Stimulated activated CD4-positive, alpha-beta T cell treated with anti-CD3 and anti-CD28 coated beads, Interleukin-1b, Interleukin-23, amount 100 ng/mL, for 4 hours (primary cell): ENCODE measurements at places on chromosomes 7 and 10.

DNA sequence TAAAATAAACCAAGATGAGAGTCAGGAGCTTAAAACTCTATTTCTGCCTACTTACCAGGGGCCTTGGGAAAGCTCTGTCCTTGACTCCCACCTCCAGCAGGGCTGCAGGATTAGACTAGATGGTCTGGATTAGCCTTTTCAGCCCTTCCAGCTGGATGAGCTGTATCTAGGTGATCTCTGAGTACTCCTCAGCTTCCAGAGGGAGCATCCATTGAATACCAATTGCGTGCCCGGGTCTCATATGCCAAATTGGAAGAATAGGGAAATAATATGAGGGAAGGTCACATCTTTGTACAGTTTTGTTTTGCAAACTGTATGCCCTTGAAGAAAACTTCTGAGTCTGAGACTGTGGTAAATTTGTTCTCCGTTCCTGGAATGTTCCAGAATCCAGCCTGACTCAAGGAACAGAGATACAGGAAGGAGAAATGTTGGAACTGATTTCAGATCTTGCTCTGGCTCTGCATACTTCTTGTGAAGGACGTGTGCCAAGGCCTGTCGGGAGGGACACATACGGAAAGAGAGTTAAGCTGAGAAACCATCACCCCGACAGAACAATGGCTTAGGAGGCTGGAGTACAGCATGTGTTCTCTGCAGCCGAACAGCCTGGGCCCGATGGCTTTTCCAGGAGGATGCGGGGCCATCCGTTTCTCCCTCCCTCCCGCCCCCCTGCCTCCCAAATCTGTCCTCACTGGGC, 44.9 kb downstream of the MINDY4 start:
- DNase-seq = no peak

DNA sequence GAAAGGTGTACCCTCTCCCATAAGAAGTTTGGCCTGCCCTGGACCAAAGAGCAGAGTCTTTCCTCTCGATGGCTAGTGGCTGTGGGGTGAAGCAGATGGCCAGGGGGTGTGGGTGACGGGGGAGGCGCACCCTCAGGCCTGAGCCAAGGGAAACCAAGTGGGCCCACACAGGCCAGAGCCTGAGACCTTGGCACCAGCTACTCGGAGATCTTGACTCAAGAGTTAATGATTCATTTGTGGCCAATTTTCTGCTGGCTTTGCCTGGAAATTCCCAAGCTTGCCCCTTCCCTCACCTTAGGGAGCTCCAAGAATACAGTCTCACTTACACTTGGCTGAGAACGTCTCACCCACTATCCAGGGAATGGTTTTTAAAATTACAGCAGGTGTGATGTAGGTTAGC, 42.7 kb downstream of the ZMIZ1 start:
- no peak for DNase-seq

GRCh38 chr10:112369495-112370423, 4.2 kb upstream of the ACSL5 start:
- no peak for DNase-seq

GRCh38 chr10:53357587-53357986, 585.0 kb upstream of the MBL2 start:
- no peak for DNase-seq

GRCh38 chr7:76023002-76023401, 24.8 kb downstream of the STYXL1 start:
- DNase-seq = no peak

GRCh38 chr7:111393011-111393754, 169.1 kb downstream of the IMMP2L start:
- DNase-seq = no peak

GRCh38 chr7:117138495-117138894, 184.4 kb downstream of the WNT2 start:
- no peak for DNase-seq

DNA sequence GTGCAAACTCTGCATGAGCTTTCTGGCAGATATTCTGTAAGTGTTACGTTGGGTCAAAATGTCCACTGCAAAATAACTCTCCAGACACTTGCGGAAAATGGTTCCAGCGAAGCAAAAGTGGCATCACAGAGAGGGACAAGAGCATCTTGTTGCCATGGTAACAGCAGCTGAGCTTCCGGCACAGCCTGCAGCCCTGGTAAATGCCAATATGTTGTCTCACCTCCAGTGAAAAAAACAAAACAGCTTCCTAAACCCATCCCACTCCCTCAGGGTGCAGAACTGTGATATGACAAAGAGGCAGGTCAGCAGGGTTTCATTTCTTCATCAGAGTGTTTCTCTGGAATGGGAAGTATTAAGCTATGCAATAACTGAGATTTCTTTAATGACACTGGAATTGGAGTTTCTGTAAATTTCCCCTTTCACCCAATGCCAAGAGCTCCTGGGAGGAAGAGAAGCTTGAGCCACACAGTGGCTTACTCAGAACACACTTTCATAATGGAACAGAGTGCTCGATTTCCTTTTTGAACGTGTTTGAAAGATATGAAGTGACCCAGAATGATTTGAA, 65.6 kb downstream of the FOXI2 start:
- no peak for DNase-seq

- no peak for DNase-seq
Measured at GRCh38 chr7:72603073-72603472, 190.9 kb upstream of the CALN1 start.

DNA sequence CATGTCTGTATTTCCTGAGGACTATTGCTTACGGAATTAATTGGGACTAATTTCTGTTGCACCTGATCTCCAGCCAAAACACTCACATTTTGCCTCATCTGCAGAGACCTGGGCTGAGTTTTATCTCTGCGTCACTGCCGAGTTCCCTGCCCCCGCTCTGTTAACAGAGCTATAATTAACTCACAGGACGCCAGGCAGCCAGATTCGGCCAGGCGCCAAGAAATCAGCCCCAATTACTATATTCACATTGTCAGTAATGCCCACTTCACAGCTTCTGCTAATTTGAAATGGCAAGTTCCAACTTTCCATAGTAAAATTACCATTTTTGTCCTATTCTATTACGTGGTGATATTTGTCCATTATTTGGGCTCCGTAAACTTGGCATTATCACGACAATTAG, 130.5 kb downstream of the CUX1 start:
- DNase-seq = no peak

- DNase-seq = no peak
Measured at GRCh38 chr10:78623578-78624215, 445.1 kb upstream of the ZMIZ1 start.

DNA sequence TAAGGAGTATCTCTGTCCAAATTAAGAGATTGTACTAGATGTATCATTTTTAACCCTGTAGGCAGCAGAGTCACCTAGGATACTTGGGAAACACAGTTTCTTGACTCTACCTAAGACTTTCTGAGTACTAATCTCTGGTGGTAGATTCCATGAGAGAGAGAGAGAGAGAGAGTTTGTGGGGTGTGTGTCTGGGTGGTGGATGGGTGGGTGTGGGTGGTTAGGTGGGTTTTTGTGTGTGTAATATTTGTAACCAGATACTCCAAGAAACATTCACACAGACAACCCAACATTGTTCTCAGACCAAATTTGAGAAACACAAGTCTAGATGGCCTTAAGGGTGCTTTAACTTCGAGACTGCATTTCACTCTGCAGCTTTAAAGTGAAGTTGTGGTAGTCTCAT, 215.2 kb downstream of the PRKG1 start:
- no peak for DNase-seq

- peak; percentile 5 for DNase-seq
Measured at GRCh38 chr7:64946772-64947171, 43.7 kb downstream of the ZNF273 start.

- no peak for DNase-seq
Measured at GRCh38 chr7:37047260-37047659, 323.0 kb upstream of the AOAH start.
